Activated CD4-positive, alpha-beta T cell treated with anti-CD3 and anti-CD28 coated beads, Interleukin-2, amount 10 ng/mL, durations not matched to agents 24 days and 14 days (primary cell): ENCODE measurements at places on chromosomes 1 and 21. TPM values are rescaled to one million over a fixed set of nuclear protein-coding genes. Genes with fewer than 3 reads are reported as not detected.

- H3K4me3 ChIP-seq, result no peak overlapping the region
- no peaks in the 10 kb centered on the region for H3K4me1 ChIP-seq
- DNase-seq, result no peak
Observed at GRCh38 chr1:187264995-187265602, 436.4 kb downstream of the PLA2G4A start.

Gene RNU1-4
- total RNA-seq, result 1,962 and 2,189 TPM in 2 replicates

- H3K36me3 ChIP-seq, result no peaks in the 10 kb centered on the region
- no peak for DNase-seq
- peaks cover 13% of the 10 kb centered on the region for H3K27me3 ChIP-seq
- H3K4me1 ChIP-seq, result peaks cover 3% of the 10 kb centered on the region
- H3K27ac ChIP-seq, result no peak overlapping the region
Observed at GRCh38 chr1:8078176-8078671, 52.1 kb upstream of the ERRFI1 start.

GRCh38 chr1:76500116-76500515 lies 367.2 kb upstream of the ST6GALNAC5 start:
- H3K27me3 ChIP-seq, result no peaks in the 10 kb centered on the region
- H3K36me3 ChIP-seq, result no peaks in the 10 kb centered on the region
- H3K4me1 ChIP-seq, result peaks cover 10% of the 10 kb centered on the region
- no peak overlapping the region for H3K27ac ChIP-seq
- no peak overlapping the region for H3K4me3 ChIP-seq

DNA sequence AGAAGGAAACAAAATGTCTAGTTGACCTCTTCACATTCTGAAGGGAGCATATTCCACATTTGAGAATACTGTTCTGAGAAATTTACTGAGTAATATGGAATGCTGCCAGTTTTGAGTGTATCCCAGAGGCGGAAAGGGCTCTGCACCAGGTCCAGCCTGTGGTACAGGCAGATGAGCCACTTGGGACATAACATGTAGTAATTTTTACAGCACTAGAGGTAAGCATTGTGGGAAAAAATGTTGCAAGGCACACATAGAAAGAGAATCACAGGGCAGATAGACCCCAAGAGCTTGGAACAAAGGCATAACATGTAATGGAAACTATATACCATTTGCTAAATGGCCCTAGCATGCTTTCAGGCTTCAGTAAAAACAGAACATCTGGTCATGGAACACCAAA lies 228.5 kb downstream of the USH2A start:
- no peak for DNase-seq
- H3K4me3 ChIP-seq, result no peak overlapping the region
- no peaks in the 10 kb centered on the region for H3K27me3 ChIP-seq
- no peak overlapping the region for H3K27ac ChIP-seq

GRCh38 chr1:76503736-76504135 lies 363.5 kb upstream of the ST6GALNAC5 start:
- no peak for DNase-seq
- H3K27ac ChIP-seq, result no peak overlapping the region
- no peaks in the 10 kb centered on the region for H3K36me3 ChIP-seq
- H3K4me1 ChIP-seq, result peaks cover 4% of the 10 kb centered on the region
- no peak overlapping the region for H3K4me3 ChIP-seq

DNA sequence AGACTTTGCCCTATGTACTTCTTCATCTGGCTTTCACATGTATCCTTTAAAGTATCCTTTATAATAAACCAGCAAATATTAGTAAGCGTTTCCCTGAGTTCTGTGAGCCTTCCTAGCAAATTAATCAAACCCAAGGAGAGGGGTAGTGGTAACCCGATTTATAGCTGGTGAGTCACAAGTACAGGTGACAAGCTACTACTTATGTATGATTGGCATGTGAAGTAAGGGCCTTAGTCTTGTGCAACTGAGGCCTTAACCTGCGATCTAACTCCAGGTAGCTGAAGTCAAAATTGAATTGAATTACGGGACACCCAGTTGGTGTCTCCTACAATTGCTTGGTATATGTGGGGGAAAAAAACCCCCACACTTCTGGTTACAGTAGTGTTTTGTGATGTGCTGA lies 26.0 kb downstream of the SLC16A1 start:
- peaks cover 13% of the 10 kb centered on the region for H3K4me1 ChIP-seq
- no peaks in the 10 kb centered on the region for H3K27me3 ChIP-seq
- no peak overlapping the region for H3K27ac ChIP-seq
- H3K4me3 ChIP-seq, result no peak overlapping the region

DNA sequence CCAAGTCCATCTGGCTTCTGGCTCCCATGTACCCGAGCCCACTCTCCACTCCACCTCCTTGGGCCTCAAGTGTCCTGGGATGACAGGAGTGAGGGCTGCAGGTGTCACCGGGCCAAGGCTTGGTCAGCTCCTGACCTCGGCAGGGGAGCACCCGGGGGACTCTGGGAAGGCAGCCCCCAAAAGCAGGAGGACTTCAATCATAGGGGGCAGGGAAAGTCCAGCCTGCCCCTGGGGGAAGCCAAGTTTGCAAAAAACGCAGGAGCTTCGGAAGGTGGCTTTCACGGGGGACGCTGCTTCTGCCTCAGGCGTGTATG lies 56.8 kb downstream of the KCNAB2 start:
- peaks cover 1% of the 10 kb centered on the region for H3K27me3 ChIP-seq
- no peak overlapping the region for H3K27ac ChIP-seq
- no peaks in the 10 kb centered on the region for H3K4me1 ChIP-seq
- no peak for DNase-seq
- peaks cover 14% of the 10 kb centered on the region for H3K36me3 ChIP-seq
- no peak overlapping the region for H3K4me3 ChIP-seq

- H3K4me3 ChIP-seq, result no peak overlapping the region
- no peaks in the 10 kb centered on the region for H3K36me3 ChIP-seq
- no peaks in the 10 kb centered on the region for H3K4me1 ChIP-seq
- no peak overlapping the region for H3K27ac ChIP-seq
- DNase-seq, result no peak
Observed at GRCh38 chr1:30599721-30600120, 123.7 kb downstream of the MATN1 start.

Gene SYNJ1
- total RNA-seq, result 11.3 and 12.6 TPM in 2 replicates

DNA sequence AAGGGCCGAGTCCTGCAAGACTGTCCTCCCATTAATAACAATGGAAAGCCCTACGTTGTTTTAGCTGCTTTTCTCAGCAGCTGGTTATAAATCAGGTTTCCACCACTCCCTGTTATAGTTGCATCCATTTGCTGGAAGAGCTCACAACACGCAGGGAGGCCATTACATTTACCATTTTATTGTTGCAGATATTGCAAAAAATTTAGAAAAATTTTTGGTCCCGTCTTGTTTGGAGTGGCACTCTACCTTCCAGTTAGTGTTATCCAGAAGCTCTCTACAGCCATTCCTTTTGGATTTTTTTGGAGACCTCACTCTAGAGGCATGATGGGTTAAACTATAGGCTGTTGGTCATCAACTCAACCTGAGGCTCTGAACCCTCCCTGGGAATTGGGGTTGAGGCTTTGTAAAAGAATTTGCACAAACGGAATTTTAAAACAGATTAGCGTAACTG lies 1532.1 kb upstream of the TPTE start:
- H3K27ac ChIP-seq, result no peak overlapping the region
- no peaks in the 10 kb centered on the region for H3K36me3 ChIP-seq

GRCh38 chr1:3659093-3659492 lies 6.8 kb downstream of the TP73 start:
- H3K27ac ChIP-seq, result no peak overlapping the region
- no peak for DNase-seq
- H3K4me1 ChIP-seq, result no peaks in the 10 kb centered on the region
- H3K36me3 ChIP-seq, result no peaks in the 10 kb centered on the region

- H3K36me3 ChIP-seq, result no peaks in the 10 kb centered on the region
- no peak overlapping the region for H3K4me3 ChIP-seq
- no peaks in the 10 kb centered on the region for H3K4me1 ChIP-seq
- H3K27me3 ChIP-seq, result peaks cover 10% of the 10 kb centered on the region
Observed at GRCh38 chr1:209985002-209985401, 47.0 kb downstream of the SYT14 start.

DNA sequence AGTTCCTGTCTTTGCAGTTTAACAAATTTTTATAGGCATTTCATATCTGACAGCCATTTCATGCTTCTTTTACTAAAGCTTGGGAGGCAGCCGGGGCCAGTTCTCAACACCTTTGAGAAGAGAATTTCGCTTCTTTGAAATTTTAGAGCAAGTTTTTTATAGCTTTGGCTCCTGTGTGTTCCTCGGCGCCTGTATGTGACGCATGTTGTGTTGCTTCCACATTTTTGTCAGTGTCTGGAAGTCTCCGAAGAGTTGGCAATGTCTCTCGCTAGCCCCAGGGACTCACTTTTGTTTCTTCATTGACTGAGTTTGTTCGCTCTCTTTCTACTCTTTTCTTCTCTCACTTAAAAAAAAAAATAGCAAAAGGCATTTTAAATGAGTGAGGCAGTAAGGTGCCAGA lies 386.9 kb upstream of the PLXNA2 start:
- no peaks in the 10 kb centered on the region for H3K4me1 ChIP-seq
- no peak for DNase-seq
- no peak overlapping the region for H3K27ac ChIP-seq
- H3K4me3 ChIP-seq, result no peak overlapping the region
- H3K36me3 ChIP-seq, result no peaks in the 10 kb centered on the region
- H3K27me3 ChIP-seq, result no peaks in the 10 kb centered on the region

GRCh38 chr1:229325853-229326487 lies 16.9 kb downstream of the CCSAP start:
- H3K36me3 ChIP-seq, result peaks cover 46% of the 10 kb centered on the region
- DNase-seq, result peak; percentile 66
- peak overlapping the region; percentile 81 for H3K27ac ChIP-seq

- H3K4me1 ChIP-seq, result no peaks in the 10 kb centered on the region
- H3K36me3 ChIP-seq, result no peaks in the 10 kb centered on the region
- no peak for DNase-seq
- no peak within 1 kb of the TSS for H3K4me3 ChIP-seq
- no peak within 1 kb of the TSS for H3K27ac ChIP-seq
Observed at GRCh38 chr1:153113416-153113815, at the start of gene SPRR2F. SPRR2F (minus strand) TSS chr1:153113516; CDS start chr1:153112733, 783 bp downstream.

Gene ZNF648
- total RNA-seq, result not detected in 2 replicates

Gene CHI3L1
- not detected in 2 replicates for total RNA-seq

GRCh38 chr1:186559601-186560116 lies 98.7 kb upstream of the PDC start:
- H3K4me1 ChIP-seq, result no peaks in the 10 kb centered on the region
- H3K4me3 ChIP-seq, result no peak overlapping the region
- H3K27ac ChIP-seq, result no peak overlapping the region
- peaks cover 5% of the 10 kb centered on the region for H3K27me3 ChIP-seq
- DNase-seq, result no peak

- no peak overlapping the region for H3K27ac ChIP-seq
- no peak overlapping the region for H3K4me3 ChIP-seq
- H3K27me3 ChIP-seq, result peaks cover 22% of the 10 kb centered on the region
- peak; percentile 61 for DNase-seq
- H3K36me3 ChIP-seq, result no peaks in the 10 kb centered on the region
Observed at GRCh38 chr1:41404308-41404761, 43.1 kb downstream of the FOXO6 start.

DNA sequence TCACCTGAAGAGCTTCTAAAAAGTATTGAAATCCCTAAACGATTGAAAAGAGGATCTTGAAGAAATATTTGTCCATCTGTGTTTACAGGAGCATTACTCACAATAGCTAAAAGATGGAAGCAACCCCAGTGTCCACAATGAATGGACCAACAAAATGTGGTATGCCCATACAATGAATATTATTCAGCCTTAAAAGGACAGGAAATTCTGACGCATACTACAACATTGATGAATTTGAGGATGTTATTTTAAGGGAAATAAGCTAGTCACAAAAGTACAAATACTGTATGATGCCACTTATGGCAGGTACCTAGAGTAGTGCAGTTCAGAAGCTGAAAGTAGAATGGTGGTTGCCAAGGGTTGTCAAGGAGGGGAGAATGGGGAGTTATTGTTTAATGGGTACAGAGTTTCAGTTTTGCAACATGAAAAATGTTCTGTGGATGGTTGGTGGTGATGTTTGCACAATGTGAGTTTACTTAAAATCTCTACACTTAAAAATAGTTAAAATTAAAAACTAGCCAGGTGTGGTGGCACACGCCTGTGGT lies 37.1 kb upstream of the GADD45A start:
- H3K4me1 ChIP-seq, result peaks cover 1% of the 10 kb centered on the region
- H3K4me3 ChIP-seq, result no peak overlapping the region
- H3K27ac ChIP-seq, result no peak overlapping the region
- DNase-seq, result peak; percentile 29
- peaks cover 8% of the 10 kb centered on the region for H3K27me3 ChIP-seq

DNA sequence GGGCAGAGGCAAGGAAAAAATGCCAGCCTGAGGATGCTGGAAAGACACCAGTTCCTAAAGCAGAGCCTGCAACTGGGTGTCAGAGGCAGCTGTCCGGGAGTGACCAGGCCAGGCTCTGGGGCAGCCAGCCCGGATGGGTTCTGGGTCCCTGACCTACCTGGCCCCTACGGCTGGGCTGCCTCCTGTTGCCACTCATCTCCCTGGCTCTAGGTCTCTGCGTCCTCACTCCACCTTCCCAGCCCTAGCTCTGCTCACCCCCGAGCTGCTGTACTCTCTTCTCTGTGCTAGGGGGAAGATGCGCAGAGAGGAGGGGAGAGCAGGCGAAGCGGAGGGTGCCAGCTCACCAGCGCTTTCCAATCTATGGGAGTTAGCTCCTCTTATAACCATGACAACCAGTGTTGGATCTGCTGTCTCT lies 9.0 kb downstream of the ARHGEF2 start:
- no peak for DNase-seq
- peaks cover 78% of the 10 kb centered on the region for H3K4me1 ChIP-seq

GRCh38 chr1:59332983-59333382 lies 36.1 kb downstream of the FGGY start:
- peak; percentile 76 for DNase-seq
- H3K27ac ChIP-seq, result peak overlapping the region; percentile 80

Gene OR2W3
- 0.21 TPM in 1 of 2 replicates, not detected in the other for total RNA-seq

Gene AKR7A3
- 1.8 and 2.5 TPM in 2 replicates for total RNA-seq

DNA sequence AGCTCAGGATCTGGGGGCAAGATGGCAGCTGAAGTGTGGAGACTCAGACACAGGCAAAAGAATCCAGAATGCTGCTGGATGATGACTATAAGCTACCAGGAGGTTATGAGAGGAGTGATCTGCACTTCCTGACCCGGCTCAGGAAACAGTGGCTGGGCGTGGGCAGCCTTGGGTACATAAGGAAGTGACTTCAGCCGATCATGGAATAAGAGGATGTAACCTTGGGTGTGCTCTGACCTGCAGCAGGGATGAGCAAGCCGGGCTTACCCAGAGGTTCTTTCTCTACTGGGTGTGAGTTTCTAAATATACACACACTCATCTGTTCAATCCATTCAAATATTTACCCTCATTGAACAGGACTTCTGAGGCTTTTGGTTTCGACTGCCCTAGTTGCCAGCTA lies 62.7 kb downstream of the CD34 start:
- peak overlapping the region; percentile 57 for H3K4me3 ChIP-seq
- peaks cover 47% of the 10 kb centered on the region for H3K36me3 ChIP-seq
- peak overlapping the region; percentile 51 for H3K27ac ChIP-seq
- H3K4me1 ChIP-seq, result peaks cover 53% of the 10 kb centered on the region
- peak; percentile 78 for DNase-seq

GRCh38 chr1:69252696-69253095 lies 315.0 kb upstream of the LRRC7 start:
- H3K27me3 ChIP-seq, result no peaks in the 10 kb centered on the region
- no peak for DNase-seq

Gene AMY1B
- not detected in 2 replicates for total RNA-seq

GRCh38 chr21:45463871-45464270 lies 58.9 kb downstream of the COL18A1 start:
- H3K36me3 ChIP-seq, result no peaks in the 10 kb centered on the region
- H3K4me1 ChIP-seq, result no peaks in the 10 kb centered on the region
- H3K4me3 ChIP-seq, result no peak overlapping the region
